ENCODE measurements at places on chromosomes 4 and X. TPM values are rescaled to one million over a fixed set of nuclear protein-coding genes. Genes with fewer than 3 reads are reported as not detected.

ADH1C gene
- not detected for total RNA-seq

MAGEB17 gene
- total RNA-seq: not detected

CLDN22 gene
- total RNA-seq: not detected

ANXA5 gene
- total RNA-seq: 513 TPM

EFHC2 gene
- 0.38 TPM for total RNA-seq

SRPX2 gene
- total RNA-seq: 2.7 TPM

SLIT2 gene
- total RNA-seq: not detected

ACOX3 gene
- total RNA-seq: 8.3 TPM

MAOB gene
- 0.14 TPM for total RNA-seq

CLIC2 gene
- total RNA-seq: 0.03 TPM

AFF2 gene
- total RNA-seq: not detected

FMR1NB gene
- not detected for total RNA-seq
